Stimulated activated CD8-positive, alpha-beta memory T cell treated with anti-CD3 and anti-CD28 coated beads, Interleukin-4, amount 100 ng/mL, for 1 hour (primary cell): ENCODE measurements at places on chromosomes 13 and 19.

- DNase-seq = no peak
These were observed 28.3 kb downstream of the INSR start for GRCh38 chr19:7265963-7266362.

DNA sequence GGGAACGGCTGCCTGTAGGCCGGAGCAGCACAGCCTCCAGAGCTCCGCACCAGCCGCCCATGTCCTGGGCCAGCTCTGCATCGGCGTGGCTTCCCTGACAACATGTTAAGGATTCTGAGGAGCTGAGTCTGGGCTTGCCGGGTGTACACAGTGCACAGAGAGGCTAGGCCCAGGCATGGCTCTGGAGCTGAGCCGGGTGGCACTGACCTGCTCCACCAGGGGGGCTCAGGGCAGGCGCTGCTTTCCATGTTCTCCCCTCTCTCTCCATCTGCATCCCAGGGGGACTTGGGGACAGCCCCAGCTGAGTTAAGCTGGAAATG lies 31.6 kb downstream of the AP1M1 start:
- no peak for DNase-seq

- no peak for DNase-seq
These were observed 16.1 kb upstream of the TPP2 start for GRCh38 chr13:102580552-102581169.

DNA sequence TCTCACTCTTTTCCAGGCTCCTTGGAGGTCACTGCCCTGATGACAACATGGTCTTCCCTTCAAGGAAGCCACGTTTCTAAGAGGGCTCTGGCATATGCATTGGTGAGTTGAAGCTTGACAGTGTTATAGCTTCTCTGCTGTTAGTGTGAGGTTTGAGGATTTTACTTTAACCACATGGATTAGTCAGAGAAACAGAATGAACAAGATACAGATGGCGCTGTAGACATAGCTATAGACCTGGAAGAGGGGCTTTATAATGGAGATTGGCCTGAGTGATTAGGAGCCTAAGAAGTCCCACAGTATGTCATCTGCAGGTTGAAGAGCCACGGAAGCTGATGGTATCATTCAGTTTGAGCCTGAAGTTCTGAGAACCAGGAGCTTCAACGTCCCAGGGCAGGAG lies 18.4 kb upstream of the URI1 start:
- DNase-seq = no peak

- no peak for DNase-seq
These were observed 23.4 kb upstream of the SLC7A10 start for GRCh38 chr19:33248954-33249613.

DNA sequence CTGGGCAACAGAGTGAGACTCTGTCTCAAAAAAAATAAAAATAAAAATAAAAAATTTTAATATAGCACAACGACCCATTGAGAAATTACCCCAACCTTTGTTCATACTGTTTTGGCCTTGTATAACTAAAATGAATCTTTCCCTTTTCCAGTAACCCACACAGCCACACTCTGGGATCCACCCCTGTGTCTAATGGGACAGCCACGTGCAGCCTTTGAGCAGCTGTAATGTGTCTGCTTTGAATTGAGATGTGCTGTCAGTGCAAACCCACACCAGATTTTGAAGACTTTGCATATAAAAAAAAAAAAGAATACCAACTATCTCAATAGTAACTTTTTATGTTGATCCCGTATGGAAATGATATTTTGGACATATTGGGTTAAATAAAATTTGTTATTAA lies 112.7 kb upstream of the UBL3 start:
- no peak for DNase-seq
